Mucosa of gallbladder (tissue), 1 donor: ENCODE measurements at places on chromosomes 12 and 14.

- DNase-seq = no peak
Measured at GRCh38 chr12:38053113-38053512, 263.5 kb upstream of the ALG10B start.

DNA sequence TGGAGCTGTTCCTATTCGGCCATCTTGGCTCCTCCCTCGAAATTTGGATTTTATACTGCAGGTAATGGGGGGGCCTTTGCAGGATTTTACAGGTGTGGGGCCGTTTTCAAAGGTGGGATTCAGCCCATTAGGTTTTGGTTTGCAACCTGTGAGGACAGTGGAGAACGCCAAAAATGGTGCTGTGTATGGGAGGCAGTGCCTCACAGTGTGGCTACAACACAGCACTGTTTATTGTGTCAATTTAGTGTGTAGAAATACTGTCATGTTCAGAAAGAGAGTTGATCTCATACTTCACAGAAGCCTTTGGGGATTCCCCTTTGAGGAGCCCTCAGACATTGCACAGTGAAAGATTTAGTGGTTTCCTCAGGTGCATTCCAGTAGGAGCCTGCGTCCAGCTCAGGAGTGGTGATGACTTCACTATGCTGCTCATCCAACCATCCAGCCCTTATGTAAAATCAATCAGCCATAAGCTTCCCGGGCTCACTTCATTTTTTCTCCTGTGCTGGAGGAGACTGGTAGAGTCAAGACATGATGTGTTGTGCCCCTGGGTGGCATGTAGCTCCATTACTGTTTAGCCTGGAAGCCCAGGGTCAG lies 92.7 kb upstream of the PRMT8 start:
- DNase-seq = no peak

GRCh38 chr12:69898236-69898635 lies 73.2 kb downstream of the MYRFL start:
- no peak for DNase-seq

GRCh38 chr12:131828671-131829355 lies 620 bp downstream of the MMP17 start:
- DNase-seq = no peak

DNA sequence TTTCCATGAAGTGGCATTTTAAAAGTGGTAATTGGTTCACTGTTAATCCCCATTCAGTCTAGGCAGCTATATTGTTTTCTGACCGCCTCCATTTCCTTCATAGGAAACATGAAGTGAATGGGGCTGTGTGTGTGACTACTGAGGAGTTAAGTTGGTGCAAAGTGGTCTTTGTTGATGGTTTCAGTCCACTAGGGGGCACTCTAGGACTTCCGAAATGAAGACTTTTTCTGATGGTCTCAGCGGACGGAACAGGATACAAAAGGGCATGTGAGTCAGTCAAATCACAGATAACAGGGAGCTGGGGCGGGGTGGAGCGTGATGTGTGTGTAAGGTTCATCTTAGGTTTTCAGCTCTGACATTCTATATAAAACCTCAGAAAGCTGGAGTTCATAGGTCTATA lies 240.1 kb upstream of the OR4E1 start:
- DNase-seq = peak; percentile 75

GRCh38 chr14:20610002-20610765 lies 19.0 kb upstream of the RNASE12 start:
- peak; percentile 83 for DNase-seq

GRCh38 chr14:63705561-63706070 lies 22.2 kb downstream of the SGPP1 start:
- DNase-seq = no peak

DNA sequence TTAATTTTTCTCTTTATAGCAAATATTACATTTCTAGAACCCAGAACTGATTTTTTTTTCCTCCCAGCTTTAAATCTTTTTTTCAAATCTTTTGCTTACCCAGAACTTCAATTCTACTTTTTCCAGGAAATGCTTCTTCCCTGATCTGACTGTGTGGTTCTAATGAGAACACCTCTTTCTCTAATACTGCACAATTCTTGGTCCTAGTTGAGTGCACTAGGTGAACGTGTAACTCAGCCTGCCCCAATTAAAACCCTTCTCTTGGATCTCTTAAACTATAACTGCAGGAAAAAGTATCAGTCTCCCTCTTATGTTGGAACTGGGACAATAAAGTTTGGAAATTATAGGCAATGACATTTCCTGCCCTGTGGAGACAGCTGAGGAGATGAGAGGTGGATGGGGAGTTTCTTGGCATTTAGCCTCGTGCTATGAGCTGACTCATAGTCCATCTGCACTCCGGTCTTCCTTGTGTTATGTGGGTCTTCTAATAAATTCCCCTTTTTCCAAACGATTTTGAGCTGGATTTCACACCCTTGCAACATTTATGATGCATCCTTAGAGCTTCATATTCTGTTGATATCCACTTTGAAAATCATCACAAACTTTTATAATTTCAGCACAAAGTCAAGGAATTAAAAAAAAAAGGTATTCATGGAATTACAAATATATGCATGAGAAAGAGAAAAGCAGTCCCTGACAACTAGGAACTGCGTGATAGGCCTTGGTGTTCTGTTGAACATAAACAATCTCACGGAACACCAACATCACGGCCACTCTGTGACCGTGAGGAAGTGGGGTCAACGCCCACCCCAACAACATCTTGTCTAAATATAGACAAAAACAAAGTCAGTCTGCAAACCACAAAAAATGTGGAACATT lies 52.4 kb downstream of the BRMS1L start:
- DNase-seq = peak; percentile 49

DNA sequence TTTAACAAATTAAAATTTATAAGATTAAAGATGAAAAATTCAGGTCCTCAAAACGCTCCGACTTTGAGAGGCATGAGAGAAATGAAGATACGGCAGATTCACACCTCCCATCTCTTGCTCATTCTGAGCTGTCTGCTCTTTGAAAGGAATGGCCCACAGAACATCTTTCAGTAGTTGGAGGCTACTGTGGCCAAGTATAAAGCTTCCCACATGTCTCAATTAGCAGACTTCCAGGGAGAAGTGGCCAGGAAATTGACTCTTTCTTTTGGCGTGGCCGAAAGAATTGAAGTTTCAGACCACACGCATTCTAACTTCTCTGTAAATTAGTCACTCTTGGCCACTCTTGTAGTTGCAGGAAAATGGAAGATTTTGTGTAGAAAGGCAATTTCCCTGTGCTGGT lies 129.2 kb downstream of the DIP2B start:
- DNase-seq = no peak

GRCh38 chr14:45290547-45290946 lies 37.5 kb upstream of the MIS18BP1 start:
- DNase-seq = no peak

DNA sequence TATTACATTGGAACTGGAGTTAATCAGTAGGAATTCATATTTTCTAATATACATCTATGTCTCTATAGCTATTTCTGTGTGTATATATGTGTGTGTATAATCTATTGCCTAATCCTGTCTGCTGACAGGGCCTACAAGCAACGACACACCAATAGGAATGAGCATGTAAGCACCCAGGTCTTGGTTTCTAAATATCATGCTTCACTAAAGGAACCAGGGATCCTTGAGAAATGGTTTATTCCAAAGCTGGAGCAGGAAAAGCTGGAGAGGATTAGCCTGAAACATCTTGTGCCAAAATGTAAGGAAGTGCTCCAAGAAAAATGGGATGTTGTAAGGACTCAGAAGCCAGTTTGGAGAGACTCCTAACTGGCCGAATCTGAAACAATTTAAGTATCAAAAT lies 29.3 kb upstream of the LGALS3 start:
- no peak for DNase-seq

DNA sequence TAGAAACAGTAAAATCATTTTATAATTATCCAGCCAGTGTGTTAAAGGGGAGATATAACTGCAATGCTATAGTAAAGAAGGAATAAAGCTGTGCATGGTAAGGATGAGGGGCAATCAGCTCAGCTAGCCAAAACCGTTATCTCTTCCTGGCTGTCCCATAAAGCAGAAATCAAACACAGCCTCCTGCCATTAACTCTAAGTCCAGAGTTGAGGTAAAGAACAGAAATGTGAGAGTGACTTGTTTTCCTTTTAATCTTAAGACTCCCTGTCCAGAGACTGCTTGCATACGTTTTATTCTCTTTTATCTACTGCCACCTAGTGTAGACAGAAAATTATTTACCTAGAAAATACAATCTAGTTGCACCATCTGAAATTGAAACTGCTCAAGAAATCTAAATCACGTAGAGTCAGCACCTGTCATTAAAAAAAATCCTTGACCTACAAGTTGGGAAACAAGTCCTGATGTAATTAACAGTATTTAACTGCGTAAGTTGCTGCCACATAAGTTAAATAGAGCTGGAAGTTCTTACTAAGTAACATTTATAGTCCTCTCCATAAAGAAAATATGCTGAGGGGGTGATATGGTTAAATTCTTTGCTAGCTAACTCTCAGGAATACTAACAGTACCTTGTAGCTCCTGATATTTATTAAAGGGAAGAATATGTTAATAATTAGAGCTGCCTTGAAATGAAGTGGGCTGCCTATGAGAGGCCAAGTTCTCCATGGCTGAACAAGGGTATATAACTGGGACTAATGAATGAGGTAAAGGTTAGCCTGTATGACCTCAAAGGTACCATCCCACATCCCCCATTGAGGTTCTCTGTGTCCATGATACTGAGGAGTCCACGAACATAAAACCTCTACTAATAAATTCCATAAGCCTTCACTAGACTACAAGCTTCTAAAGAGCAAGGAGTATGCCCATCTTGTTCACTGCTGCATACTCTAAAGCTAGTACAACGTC lies 62.7 kb downstream of the GALNT4 start:
- no peak for DNase-seq

DNA sequence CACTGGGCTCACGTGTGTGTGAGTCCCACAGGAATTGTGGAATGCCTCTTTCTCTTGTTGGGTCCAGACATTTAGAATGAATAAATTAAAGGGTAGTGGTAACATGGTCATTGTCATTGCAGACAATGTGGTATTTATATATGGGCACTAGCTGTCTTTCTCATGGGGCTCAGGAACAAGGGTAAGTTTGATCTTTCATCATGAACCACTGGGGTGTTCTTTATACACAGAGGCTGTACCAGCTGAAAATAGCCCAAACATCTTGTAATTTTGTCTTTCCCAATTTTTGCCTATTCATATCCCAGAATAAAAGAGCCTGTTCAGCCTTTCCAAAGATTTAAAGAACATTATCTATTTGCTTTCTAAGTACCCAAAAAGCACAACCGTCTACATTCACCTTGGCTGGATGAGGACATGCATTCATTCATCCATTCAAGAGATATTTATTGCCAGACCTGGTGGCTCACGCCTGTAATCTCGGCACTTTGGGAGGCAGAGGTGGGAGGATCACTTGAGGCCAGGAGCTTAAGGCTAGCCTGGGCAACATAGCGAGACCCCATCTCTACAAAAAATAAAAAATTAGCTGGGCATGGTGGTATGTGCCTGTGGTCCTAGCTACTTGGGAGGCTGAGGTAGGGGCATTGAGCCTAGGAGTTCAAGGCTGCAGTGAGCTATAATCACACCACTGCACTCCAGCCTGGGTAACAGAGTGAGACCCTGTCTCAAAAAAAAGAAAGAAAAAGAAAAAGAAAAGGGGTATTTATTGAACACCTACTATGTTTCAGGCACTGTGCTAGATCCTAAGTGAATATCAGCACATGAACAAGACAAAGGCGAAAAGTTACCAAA lies 4.4 kb upstream of the FOS start:
- no peak for DNase-seq

- no peak for DNase-seq
Measured at GRCh38 chr14:89325299-89325883, 91.6 kb downstream of the FOXN3 start.

DNA sequence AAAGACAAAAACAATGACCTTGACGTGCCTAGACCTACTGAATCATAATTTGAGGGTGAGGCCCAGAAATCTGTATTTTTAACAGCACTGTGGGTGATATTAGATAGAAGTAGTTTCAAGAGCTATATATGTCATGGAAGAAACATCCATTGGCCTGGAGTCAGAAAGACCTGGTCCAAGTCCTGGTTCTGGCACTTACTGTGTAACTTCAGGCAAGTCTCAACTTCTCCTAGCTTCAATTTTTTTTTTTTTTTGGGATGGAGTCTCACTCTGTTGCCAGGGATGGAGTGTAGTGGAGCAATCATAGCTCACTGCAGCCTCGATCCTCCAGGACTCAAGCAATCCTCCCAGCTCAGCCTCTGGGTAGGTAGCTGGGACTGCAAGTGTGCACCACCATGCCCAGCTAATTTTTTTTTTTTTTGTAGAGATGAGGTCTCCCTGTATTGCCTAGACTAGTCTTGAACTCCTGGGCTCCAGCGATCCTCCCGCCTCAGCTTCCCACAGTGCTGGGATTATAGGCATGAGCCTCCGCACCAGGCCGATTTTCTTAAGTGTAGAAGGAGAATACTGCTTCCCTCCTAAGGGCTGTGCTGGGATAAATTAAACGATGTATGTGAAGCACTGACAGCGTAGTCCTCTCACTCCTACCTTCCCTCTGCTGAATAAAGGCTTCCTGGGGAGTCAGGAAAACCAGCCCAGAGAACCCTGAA lies 14.3 kb upstream of the GPX2 start:
- DNase-seq = no peak

- no peak for DNase-seq
Measured at GRCh38 chr12:51779876-51780275, 68.6 kb downstream of the FIGNL2 start.

GRCh38 chr14:90675399-90675798 lies 140.8 kb downstream of the TTC7B start:
- DNase-seq = no peak

- no peak for DNase-seq
Measured at GRCh38 chr12:38809832-38810231, 95.6 kb downstream of the CPNE8 start.

- DNase-seq = no peak
Measured at GRCh38 chr12:47112679-47113078, 32.9 kb upstream of the AMIGO2 start.

GRCh38 chr12:123263196-123263817 lies 8.3 kb downstream of the CDK2AP1 start:
- DNase-seq = no peak

DNA sequence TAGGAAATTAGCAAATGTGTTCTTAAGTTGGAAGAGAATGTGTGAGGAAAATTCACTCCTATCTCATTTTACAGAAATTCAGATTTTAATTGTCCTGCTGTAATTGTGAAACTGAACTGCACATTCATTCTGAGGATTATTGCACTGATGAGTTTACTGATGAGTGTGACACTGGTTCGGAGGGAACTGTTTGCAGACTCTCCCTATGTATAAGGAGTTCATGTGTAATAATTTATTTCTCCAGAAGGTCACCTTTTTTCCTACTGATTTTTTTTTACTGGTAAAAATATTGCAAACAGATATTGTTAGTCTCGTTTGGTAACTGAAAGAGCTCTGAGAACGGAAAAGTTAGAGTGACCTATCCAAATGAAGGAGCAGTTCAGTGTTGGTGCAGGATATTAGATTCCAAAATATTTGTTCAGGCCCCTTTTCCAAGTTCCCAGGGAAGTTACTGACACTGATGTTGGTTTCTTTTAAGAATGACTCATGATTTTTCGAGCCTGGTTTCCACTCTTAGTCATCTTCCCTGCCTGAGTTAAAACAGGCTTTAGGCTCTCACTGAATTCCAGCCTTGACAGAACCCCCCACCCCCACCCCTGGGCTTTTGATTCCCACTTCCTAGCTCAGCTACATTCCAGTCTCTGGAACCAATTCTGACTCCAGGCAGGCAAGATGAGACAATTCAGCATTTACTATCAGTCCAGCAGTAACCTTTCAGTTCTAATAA lies 18.4 kb downstream of the ANO6 start:
- DNase-seq = peak; percentile 42

GRCh38 chr14:24556756-24557155 lies 19.3 kb downstream of the CTSG start:
- DNase-seq = no peak

- no peak for DNase-seq
Measured at GRCh38 chr14:53875324-53875897, 81.2 kb downstream of the BMP4 start.

- no peak for DNase-seq
Measured at GRCh38 chr14:74491956-74492775, 939 bp downstream of the NPC2 start.
